Stimulated activated CD8-positive, alpha-beta memory T cell treated with anti-CD3 and anti-CD28 coated beads, Interleukin-15, amount 100 ng/mL, for 48 hours (primary cell): ENCODE measurements at places on chromosomes 7 and 10.

DNA sequence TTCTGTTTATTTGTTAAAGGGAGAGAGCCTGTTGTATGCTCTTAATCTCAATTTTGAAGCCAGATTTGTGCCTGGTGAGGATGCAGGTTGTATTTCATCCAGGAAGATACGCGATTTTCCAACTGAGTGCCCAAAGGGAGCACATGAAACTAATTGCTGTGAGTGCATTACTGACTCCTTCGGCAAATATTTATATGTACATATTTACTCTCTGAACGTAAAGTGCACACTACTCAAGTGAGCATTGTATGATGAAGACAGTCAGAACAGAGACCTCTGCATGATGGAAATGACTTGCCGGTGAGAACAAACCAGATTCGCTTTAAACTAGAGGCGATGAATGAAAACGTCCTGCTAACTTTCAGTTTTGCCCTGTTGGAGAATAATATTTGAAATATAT, 130.1 kb downstream of the MALRD1 start:
- no peak for DNase-seq

DNA sequence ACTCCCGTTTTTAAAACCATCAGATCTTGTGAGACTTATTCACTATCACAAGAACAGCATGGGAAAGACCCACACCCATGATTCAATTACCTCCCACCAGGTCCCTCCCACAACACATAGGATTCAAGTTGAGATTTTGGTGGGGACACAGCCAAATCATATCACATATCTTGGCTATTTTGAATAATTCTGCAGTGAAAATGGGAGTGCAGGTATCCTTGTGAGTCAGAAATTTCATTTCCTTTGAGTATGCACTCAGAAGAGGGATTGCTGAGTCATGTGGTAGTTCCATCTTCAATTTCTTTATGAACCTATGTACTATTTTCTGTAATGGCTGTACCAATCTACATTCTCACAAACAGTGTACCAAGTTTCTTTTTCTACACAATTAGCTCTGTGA, 125.8 kb downstream of the ANKRD7 start:
- DNase-seq, result no peak

DNA sequence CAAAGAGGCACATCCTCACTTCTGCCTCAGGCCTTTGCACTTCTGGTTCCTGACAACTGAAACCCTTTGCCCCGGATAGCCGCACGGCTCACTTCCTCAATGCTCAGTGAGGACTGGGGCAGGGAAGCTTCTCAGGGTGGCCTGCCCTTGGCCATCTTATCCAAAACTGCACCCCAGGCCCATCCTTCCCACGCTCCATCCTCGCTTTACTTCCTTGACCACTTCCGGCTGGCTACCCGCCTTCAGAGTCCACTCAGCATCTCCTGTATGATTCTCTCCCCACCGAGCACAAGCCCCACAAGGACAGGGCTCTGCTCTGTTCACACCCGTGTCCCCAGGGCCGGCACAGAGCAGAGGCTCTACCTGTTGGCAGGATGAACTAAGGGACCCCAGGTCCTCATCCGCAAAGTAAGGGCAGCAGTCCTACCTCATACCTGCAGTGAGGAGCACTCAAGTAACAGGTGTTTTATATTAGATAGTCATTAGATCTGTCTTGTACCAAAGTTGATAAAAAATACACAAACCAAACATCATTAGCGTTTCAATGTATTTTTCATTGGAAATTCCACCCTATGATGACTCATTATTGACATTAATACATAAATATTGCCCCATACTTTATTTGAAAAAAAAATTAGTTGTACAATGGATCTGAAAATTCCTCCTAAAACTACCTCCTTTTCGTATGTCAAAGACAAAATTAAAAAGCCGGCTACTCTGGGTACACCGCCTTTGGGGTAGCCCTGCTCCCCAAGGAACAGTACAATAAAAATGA, 35.0 kb downstream of the GNA12 start:
- no peak for DNase-seq

DNA sequence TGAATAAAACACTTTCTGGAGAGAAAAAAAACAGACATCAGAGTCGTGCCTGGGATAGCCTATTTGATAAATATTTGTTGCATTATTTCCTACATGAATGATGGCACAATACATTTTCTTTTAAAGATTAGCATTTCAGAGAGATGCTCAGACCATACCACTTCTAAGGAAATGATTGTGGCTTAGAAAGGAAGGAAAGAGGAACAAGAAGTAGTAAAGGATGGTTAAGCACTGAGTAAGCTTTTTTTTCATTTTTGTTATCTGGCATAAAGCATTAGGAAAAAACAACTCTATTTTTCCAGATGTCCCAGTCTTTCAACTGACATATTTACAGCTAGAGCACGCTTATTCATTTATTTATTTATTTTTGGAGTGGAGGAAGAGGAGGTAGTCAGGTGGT, 258.8 kb upstream of the TEX47 start:
- DNase-seq, result no peak

GRCh38 chr10:34956756-34957155, 133.4 kb downstream of the CUL2 start:
- DNase-seq, result no peak

DNA sequence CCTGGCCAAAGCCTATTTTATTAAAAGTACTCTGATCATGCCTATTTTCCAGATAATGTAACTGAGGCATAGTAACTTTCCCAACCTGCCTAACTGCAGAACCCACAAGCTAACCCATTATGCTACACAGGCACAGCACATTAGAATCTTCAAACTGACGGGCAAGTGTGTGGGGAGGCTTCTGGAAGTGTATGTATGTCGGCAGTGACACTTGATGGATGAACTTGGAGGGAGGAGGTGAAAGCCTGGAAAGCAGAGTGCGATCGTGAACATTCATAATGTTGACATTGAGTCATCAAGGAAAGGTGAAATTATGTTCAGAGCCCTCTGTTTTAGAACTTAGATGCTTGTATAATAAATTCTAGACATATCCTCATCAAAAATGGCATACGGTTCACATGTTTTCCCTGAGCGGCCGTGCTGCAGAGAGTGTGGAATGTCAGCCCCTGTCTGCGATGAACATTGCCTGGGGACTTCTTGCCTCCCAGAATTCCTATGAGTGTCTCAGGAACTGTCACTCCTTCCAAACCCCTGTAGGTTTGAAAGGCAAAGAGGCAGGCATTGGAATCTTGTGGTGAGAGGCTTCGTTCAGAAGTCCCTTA, 102.4 kb downstream of the SLIT1 start:
- no peak for DNase-seq

DNA sequence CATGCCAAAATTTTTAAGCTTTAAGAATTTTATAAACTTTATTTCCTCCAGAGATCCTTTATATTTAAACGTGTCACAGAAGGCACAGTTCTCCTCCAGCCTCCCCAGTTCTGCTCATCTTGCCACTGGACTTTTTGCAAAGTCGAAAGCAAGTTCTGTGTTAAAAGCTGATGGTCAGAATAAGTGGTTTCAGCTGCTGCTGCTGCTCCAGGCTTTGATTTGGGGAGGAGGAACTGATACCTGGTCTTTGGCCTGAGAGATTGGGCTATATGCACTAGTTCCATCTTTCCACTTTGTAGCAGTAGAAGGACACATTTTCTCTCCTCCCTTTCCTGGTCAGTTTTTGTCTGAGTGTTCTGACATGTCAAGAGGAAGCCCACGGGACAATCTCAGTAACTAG, 435.9 kb upstream of the PHF14 start:
- no peak for DNase-seq

DNA sequence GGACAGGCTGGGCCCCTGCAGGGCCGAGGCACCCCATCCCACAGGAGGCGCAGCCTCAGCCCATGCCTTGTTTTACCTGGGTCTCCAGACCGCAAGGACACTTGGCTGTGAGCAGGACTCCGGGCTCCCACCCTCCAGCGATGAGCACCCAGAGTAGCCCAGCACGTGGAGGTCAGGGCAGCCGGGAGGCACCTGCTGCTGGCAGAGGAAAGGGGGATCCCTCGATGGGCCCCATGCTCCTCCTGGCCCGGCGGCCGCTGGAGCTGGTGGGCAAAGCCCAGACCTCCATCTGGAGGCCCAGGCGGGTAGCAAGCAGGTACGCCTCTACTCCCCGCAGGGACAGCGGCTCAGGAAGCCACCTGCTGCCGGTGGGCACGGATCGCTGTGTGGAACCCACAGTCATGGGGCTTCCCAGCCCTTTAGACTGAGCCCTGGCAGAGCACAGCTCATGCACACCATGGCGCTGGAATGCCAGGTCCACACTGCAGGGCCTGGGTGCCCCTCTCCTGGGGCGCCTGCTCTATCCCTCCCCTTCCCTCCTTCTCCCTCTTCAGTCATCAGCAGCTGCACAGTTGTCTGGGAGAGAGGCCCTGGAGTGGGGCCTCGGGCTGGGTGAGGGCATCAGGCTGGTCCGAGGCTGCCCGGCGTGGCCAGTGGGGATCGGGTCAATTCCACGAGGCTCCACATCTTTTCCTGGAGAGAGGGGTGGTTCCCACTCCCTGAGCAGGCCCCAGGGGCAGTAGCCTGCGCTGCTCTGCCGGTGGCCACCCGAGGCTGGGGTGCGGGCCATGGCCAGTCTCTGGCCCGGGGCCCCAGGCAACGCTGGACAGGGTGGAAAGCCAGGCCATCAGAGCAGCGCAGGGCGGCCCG, 65.7 kb downstream of the PWWP2B start:
- DNase-seq, result no peak

DNA sequence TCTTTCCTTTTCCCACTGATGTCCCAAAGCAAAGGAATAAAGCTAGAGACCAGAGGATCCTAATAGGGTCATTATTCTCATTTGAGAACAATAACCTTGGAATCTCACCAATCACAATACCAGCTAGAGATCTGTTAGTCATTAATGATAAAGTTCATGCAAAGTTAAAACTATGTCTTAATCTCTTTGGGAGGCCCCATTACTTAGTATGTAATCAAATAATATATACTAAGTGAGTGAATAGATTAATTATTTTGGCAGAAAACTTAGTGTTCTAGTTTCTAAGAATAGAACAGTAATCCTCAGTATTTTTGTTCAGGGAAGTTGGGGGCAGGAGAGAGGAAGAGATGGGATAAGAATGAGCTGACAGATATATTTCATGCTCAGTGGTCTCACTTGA, 227.2 kb downstream of the MTERF1 start:
- no peak for DNase-seq
